Fibroblast of lung (primary cell): ENCODE measurements at places on chromosomes 6 and 20. TPM values are rescaled to one million over a fixed set of nuclear protein-coding genes. Genes with fewer than 3 reads are reported as not detected.

NT5DC1 gene
- total RNA-seq: 5.6 and 8.1 TPM in 2 replicates

TGM3 gene
- total RNA-seq: under 0.01 TPM in 1 of 2 replicates, not detected in the other

BPI gene
- not detected in 2 replicates for total RNA-seq

LMBRD1 gene
- total RNA-seq: 27.2 and 30.7 TPM in 2 replicates
